Suppressor macrophage treated with lipopolysaccharide for 4 hours (primary cell): ENCODE measurements at places on chromosomes 6 and 20.

- no peak for DNase-seq
Observed at GRCh38 chr20:20711413-20711812, 1.0 kb downstream of the RALGAPA2 start.

- no peak for DNase-seq
Observed at GRCh38 chr6:169972736-169973135, 221.3 kb downstream of the ERMARD start.

- DNase-seq: no peak
Observed at GRCh38 chr6:3041147-3041546, 27.1 kb upstream of the RIPK1 start.

GRCh38 chr6:169700296-169700695 is 1.5 kb downstream of the WDR27 start:
- peak; percentile 23 for DNase-seq

DNA sequence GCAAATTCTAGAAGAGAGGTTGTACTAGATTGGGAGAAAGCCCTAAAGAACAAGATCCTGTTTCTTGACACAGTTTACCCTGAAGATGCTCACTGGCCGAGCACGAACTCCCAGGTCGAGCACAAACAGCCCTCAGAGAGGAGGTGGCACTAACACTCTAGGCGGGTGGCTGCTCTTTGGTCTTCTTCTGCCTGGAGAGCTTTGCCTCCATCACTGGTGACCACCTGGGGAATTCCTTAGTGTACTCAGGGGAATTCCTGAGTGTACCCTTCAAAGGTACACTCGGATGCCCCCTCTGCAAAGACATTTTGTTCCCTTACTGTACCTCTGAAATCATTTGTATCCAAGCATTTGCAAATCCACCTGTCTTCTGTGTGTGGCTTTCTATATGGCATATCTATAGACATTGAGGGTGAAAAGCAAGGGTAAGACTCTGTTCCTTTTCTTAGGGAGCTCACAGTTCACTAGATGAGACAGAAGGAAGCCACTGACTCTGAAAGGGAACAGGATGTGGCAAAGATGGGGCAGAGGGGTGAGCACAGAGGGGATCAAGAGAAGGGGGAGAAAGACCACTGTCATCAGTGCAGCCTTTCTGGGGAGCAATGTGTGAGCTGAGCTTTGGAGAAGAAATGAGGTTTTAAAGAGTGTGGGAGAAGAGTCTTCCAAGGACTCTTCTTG is 169.8 kb upstream of the PROKR2 start:
- no peak for DNase-seq

GRCh38 chr6:37027036-37027720 is 21.7 kb downstream of the FGD2 start:
- no peak for DNase-seq

DNA sequence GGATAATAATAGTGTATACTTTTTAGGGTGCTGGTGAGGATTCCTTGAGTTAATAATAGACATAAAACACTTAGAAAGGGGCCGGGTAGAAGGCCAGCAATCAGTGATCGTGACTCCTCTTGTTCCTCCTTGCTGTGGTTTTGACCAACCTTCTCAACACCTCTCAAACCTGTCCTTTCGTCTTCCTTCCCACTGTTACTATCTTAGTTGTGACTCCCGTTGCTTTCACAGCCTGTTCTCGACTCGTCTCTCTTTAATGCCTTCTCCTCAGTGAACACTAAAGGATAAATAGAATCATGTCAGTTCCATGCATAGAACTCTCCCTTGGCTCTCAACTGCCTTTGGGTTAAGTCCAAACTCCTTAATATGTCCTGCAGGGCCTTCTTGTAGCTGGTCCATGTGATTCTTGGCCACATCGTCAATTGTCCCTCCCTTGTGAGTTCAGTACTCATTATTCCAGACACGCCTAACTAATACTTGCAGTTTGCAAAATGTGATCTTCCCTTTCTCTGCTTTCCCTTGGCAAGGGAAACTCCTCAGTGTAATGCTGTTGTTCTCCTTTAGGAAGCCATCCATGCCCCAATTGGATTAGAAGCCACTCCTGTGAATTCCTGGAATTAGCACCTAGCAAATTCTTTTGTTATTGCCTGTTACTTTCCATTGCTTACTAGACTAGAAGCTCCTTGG is 164.9 kb downstream of the UTRN start:
- DNase-seq: no peak

GRCh38 chr20:32647606-32648005 is 26.1 kb downstream of the C20orf203 start:
- peak; percentile 19 for DNase-seq

DNA sequence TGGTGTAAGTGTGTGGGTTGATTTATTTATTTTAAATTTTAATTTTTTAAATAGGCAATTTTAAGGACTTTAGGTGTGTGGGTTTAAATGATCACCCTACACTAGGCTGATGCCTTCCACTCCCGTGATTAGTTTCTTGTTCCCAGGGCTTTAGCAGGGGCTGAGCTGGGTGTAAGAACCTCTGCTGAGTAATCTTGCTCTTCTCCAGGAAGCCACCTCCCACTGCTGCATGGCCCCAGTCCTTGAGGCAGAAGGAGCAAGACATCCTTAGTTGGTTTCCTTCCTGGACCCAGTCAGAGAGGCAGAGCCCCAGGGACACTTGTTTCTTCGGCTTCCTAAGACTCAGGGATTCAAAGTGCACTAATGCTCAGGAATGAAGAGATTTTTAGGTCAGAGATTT is 19.8 kb upstream of the CDC5L start:
- DNase-seq: peak; percentile 63

DNA sequence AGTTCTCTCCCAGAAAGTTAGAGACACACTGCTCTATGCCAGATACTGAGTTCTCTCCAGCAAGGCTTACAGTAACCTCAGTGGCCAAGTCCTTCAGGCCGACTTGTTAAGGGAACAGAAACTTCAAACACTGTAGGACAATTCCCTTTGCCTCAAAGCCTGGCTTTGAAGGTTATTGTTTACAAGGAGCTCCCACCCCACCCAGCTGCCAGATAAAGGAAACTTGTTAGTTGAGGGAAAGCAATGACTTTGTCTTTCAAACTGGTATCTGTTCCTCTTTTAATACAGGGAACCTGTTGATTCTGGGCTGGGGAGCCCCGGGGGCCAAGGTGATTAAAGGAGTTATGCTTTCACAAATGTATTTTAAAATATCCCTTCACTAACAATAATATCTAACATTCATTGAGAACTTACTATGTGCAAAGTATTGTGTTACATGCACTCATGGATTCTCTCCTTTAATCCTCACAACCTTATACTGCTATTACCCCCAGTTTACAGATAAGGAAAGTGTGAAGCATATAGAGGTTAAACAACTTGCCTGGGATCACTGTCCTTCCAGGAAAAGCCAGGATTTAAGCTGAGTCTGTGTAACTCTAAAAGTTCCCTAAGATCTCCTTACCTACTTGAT is 27.6 kb upstream of the CDKN1A start:
- DNase-seq: peak; percentile 80
